ENCODE measurements at places on chromosomes 4 and X.

- no peak for DNase-seq
Observed at GRCh38 chrX:10387011-10387410, 230.2 kb downstream of the CLCN4 start.

DNA sequence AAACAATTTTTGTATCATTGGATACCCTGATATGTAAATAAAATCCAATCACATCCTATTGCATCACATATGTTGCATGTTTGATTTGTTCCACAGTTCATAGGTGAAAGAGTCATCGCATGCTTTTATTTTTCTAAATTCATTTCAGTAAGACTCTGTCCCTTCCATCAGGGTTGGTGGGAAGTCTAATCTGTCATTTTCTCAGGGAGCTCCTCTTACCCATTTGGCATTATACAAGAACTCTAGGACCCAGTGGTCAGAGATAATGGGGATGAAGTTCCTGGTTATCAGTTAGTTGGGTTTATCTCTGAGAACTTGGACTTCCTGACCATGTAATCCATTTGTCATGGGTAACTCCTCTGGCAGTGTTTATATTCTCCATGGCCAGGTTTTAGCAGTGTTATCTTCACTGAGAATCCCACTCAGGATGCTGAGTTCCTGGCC, 227.1 kb upstream of the JADE1 start:
- DNase-seq, result no peak

GRCh38 chr4:165541851-165542459, 163.1 kb downstream of the CPE start:
- no peak for DNase-seq

DNA sequence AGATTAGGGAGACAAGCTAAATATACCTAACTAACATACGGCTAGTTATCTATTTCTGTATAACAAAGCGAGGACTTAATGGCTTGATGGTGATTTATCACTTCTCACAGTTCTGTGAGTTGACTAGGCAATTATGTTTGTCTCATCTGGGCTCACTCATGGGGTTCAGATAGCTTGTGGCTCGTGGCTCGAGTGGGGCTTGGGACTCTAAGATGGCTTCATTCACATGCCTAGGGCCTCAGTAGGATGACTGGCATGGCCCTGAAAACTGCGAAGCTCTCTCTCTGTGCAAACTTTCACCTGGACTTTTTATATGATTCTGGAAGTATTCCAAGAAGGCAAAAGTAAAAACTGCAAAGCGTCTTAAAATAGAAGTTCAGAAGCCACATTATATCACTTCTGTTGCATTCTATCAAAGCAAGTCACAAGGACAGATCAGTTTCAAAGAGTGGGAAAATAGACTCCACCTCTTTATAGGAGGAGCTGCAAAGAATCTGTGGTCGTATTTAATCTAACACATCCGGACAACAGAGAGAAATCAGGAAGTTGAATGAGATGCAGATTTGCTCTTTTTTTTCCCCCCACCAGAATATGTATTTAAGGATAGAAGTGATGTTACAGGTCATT, 491.2 kb downstream of the INPP4B start:
- no peak for DNase-seq

DNA sequence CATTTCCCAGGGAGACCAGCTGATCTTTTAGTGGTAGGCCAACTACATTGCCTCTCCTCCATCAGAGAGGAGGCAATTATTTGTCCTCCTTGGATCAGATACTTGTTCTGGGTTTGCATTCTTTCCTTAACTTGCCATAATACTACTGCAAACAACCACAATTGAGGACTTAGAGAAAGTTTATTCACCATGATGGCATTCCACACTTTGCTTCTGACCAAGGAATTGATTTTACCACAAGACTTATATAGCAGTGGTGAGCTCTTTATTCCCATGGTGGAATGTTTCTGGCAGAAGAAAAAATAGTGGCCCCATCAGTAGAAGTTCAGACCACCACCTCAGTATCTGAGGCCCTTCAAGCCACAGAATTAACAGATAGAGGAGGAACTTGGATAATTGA, 123.9 kb upstream of the PPP3CA start:
- DNase-seq, result no peak

GRCh38 chr4:28269426-28269825, 1408.8 kb downstream of the STIM2 start:
- no peak for DNase-seq

DNA sequence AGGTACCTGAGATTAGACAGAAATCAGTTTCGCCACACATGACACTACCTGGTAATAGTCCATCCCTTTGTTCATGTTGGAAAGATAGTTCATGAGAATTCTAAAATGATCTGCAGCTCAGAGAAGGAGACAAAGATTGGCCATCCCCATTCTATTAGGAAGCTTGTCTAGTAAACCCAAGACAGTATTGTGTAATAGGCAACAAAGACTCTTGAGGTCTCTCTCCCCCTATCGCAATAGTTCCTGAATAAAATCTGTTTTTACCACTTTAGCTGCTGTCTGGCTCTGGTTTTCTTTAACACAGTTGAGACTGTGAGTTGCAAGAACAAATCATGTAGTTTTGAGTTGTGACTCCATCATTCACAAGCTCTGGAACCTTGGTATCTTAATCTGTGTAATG, 14.8 kb upstream of the BBS7 start:
- DNase-seq, result no peak

- DNase-seq, result no peak
Observed at GRCh38 chrX:57156397-57157049, 19.3 kb upstream of the SPIN2A start.

GRCh38 chr4:41538017-41538733, at the start of gene LIMCH1:
LIMCH1 (plus strand) TSS chr4:41538157; CDS start chr4:41605996, 67,839 bp downstream.
- no peak for DNase-seq

GRCh38 chr4:109902559-109903251, 10.0 kb upstream of the EGF start:
- no peak for DNase-seq

- DNase-seq, result no peak
Observed at GRCh38 chr4:90950385-90950841, 823.2 kb downstream of the CCSER1 start.

DNA sequence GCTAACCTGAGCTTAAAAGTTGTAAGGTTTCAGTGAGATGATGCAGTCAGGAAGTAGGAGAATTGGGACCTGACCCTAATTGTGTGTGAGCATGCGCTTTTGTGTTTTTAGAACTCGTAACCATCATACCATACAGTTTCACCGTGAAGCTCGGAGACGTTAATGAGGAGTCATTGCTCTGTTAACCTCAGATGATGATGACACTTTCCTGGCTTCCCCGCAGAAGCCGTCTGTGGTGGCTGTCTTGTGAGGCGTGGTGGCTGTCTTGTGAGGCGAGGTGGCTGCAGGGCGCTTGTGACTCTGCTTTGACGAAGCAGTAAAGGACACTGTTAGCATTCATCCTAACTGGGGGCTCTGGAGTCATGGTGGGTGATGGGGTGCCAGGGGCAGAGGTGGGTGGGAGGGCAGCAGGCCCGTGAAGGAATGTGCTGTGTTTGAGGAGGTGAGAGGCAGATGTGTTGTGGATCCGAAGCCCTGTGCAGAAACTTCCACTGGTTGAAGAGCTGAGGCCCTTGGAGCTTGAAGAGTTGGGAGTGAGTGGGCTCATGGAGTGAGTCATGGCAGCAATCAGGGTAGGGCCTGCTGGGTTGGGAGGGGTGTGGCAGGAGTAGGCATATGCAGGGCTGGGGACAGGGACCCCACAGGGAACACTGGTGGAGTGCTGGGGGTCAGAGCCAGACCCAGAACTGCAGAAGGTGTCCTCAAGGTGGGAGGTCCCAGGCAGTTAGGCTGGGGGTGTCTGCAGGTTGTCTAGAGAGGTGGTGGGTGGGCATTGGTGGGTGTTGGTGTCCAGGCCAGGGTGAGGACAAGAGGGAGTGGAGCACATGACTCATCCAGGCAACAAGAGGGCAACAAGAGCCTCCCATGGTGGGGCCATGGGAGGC, 57.4 kb downstream of the NSD2 start:
- DNase-seq, result no peak
